ENCODE measurements at places on chromosomes 1 and 21.

- no peak for DNase-seq
Observed at GRCh38 chr21:25858325-25858724, 123.6 kb downstream of the GABPA start.

DNA sequence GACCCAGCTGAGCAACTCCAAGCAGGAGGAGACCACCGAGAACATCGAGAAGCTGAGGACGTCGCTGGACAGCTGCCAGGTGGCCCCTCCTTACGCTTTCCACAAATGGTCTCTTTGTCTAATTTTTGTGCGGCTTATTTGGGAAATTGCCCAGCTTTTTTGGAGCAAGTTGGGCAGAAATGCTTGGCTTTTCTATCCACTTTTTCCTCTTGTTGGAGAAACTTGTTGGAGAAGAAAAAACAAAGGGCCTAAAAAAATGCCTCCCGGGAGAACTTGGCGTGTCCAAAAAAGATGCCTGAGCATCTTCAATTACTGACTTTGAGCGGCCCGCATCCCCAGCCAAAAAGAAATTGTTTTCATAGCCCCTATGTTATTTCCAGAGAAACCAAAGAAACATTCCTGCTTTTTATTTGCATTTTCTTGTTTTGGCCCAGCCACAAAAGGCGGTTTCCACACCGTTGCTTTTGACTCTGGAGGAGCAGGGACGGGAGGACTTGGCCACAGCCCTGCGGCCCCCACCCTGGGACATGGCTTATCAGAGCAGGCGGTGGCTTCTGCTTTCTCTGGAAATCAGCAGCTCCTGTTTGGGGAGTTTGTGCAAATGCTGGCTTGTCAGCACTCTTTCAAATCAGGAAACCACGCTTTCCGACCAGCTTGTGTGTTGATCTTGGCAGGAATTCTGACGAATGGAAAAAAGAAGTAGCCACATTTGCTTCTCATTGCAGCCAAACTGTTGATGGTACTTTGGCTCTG is 81.2 kb upstream of the EFHD2 start:
- DNase-seq, result no peak

- no peak for DNase-seq
Observed at GRCh38 chr1:237700181-237700580, 190.5 kb downstream of the ZP4 start.

DNA sequence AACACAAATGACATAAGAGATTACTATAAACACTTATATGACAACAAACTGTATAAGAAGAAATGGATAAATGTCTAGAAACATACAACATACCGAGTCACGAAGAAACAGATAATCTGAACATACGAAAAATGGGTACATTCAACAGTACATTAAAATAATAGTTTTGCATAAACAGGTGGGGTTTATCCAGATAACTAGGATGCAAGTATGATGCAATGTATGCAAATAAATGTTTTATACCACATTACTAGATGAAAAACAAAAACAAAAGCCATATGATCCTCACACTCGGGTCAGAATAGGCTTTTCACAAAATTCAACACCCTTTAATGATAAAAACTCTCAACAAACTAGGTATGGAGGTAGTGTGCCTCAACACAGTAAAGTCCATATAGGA is 1585.7 kb downstream of the BRINP3 start:
- DNase-seq, result no peak

- DNase-seq, result no peak
Observed at GRCh38 chr21:24183077-24183476, 1424.2 kb downstream of the MRPL39 start.

GRCh38 chr1:229035054-229035747 is 235.7 kb upstream of the RAB4A start:
- DNase-seq, result no peak

DNA sequence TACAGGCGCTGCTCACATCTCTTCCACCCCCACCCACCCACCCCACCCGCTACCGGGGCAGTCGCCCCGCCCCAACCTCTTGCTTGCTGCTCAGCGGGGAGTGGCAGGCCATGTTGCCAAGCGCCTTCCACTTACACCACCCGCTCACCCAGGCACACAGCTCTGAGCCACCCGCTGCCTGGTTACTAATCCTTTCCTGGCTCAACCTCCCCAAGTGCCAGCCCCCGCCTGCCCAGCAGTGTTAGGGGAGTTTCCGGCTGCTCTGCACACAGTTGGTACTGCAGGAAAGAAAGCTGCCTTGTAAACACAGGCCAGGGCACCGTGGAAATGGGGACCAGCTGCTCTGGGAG is 56.2 kb downstream of the LACTBL1 start:
- no peak for DNase-seq

- DNase-seq, result no peak
Observed at GRCh38 chr1:7454895-7455784, 316.0 kb upstream of the VAMP3 start.

- DNase-seq, result no peak
Observed at GRCh38 chr1:92619466-92620189, 132.9 kb upstream of the GFI1 start.

GRCh38 chr1:11058026-11058425 is 1.8 kb downstream of the SRM start:
- no peak for DNase-seq

GRCh38 chr1:182387566-182387965 is 4.0 kb downstream of the GLUL start:
- DNase-seq, result no peak

- no peak for DNase-seq
Observed at GRCh38 chr21:34844013-34844923, 175.5 kb downstream of the CLIC6 start.

DNA sequence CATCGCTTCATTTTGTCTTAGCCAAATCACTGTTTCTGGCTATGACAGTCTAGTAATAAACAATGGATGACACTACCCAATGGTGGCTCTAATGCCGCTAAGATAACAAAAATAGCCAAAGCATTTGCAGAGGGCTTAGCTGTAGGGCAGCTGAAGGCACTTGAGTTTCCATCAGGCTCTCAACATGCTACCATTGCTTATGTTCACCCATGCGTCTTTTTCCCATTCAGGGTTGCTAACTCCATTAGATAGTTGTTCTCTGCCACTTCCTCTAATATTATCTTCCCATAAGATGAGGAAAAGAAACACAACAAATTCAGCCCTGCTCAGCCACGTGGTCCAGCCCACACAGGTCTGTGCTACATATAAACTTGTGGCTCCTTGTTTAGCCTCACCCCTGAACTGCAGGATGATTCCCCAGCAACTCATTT is 159.6 kb downstream of the TOMM20 start:
- DNase-seq, result no peak

DNA sequence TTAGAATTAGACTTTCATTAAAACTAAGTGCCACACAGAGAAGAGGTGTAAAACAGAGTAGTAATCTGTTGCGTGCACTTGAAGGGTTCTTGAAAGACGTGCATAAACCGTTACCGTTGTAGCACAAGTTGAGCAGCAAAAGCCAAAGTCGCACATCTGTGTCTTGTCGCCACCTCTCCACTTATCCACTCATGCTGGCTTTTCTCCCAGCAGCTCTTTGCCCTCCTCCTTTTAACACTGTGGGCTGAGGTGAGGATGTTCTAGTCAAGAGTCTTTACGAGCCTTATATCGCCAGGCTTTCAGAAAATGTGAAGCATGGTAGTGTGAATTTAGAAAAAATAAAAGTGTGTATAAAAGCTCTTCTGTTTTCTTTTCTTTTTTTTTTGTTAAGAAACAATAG is 48.0 kb downstream of the NR5A2 start:
- DNase-seq, result no peak

GRCh38 chr21:35408401-35408800 is 359.3 kb upstream of the RUNX1 start:
- DNase-seq, result no peak

- DNase-seq, result no peak
Observed at GRCh38 chr1:24364975-24365678, 46.0 kb downstream of the GRHL3 start.
